ENCODE measurements at places on chromosomes 12 and 14.

- DNase-seq, result no peak
Measured at GRCh38 chr12:4386801-4387200, 7.3 kb upstream of the FGF23 start.

GRCh38 chr14:50829489-50830043 is 1.4 kb downstream of the NIN start:
- DNase-seq, result no peak

DNA sequence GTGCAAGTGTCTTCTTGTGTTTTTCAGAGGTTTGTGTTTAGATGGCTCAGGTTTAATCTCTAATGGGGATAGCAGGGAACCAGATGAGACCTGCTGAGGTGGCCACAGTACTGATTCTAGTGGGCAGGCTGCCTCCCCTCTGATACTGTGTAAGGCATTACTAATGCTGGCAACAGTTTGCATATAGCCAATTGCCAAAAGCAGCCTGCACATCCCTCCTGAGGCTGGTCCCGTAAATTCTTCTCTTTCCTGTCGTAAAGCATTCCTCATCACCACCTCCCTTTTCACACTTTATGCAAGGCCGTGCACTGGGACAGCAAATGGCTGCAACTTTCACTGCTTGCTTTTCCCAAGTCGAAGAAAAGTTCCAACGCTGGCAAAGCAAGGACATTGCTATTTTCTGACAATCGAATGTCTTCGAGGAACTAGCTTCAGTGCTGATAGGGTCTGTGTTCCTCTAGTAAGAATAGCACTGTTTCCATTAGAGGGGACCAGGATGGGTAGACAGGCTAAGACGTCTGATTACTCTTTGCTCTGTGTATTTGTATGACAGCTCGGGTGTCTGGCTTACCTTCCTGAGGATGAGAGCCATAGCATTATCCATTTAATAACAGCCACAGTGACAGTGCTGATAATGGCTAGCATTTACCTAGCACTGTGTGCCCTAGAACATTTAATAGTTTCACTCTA is 178.2 kb upstream of the HIF1A start:
- peak; percentile 54 for DNase-seq

DNA sequence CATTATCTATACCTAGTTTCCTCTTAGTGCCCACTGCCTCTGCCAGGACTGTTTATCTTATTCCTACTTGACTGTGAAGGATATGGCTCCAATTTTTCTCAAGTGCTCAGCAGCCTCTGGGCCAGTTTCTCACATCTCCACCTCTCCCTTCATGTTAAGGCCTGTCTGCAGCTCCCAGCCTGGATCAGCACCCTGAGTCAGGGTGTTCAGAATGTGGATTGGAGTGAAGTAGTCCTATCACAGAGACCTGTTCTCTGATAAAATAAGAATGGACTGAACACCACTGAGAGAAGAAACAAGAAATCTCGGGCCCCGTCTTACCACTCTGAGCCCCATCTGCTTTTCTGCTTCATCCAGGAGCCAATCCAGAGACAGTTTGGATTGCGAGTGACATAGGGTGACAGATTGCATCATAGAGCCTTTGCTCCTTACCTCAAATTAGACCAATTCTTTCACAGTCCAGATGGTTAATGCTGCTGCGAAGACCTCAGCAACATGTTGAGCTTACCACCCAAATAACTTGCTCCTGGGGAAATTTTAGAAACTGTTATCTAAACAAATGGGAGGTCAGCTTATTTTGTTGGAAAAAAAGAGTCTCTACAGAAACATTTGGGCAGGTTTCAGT is 473.1 kb downstream of the PDZRN4 start:
- DNase-seq, result no peak

DNA sequence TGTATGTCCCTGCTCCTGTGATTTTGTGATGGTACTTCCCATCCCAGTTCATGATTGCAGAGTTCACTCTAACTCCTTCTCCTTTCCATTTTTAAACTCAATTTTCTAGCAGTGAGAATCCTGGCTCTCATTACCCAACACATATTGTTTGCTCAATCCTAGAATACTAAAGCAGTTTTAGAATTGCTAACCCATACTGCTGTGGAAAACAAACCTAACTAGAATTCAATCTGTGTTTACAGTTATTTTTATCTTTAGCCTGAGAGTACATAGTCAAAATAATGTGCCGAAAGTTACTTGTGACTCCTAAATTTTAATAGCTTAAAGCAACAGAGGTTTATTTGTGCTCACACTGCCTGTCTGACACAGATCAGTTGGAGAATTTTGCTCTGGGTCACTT is 508.0 kb downstream of the AACS start:
- no peak for DNase-seq

GRCh38 chr12:117593815-117594400 is 232.5 kb upstream of the NOS1 start:
- no peak for DNase-seq

GRCh38 chr12:116708826-116709756 is 28.8 kb downstream of the SPRING1 start:
- DNase-seq, result peak; percentile 65

- DNase-seq, result no peak
Measured at GRCh38 chr12:47038270-47038748, 41.1 kb upstream of the PCED1B start.

DNA sequence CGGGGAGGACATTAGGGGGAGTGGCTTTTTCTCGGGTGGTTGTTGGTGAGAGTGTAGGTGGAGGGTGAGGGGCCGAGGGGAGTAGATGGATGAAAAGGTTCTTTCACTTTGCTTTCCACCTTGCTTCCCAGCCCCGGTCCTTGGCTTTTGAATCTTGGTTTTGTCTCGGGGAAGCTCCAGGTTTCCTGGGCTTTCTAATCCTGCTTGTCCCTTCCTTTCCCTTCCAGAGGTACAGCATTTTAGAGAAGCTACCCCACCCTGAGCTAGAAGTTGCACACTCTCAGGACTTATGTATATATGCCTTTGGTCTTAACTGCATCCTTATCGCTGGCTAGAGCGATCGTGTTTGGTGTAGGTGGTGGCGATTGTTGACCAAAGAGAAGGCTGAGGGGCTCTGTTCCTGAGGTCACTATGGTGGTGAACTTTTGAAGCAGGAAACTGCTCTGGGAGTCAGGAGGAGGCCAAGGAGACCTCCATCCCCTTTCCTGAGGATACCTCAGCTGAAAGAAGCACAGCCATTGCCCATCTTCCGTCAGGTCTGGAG is 862 bp downstream of the PIP4K2C start:
- DNase-seq, result no peak

GRCh38 chr14:34837801-34838322 is 37.3 kb downstream of the BAZ1A start:
- DNase-seq, result no peak

All from M059J (cell line).